ENCODE measurements at places on chromosomes 16 and 17.

- DNase-seq: no peak
Observed at GRCh38 chr16:10067835-10068234, 114.4 kb downstream of the GRIN2A start.

DNA sequence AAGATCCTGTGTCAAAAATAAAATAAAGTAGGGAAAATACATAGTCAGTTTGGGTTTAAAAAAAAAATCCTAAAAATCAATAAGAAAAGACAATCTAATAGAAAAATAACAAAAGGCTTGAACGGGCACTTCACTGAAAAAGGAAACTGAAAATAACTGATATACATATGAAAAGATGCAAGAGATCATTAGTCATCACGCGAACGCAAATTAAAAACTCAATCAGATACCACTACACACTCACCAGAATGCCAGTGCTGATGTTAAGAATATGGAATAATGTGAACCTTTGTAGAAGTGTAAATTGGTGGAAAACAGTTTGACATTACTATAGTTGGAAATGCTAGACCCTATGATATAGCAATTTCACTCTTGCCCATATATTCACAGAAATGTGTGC is 14.6 kb downstream of the GNGT2 start:
- DNase-seq: no peak

- no peak for DNase-seq
Observed at GRCh38 chr17:65015855-65016254, 40.7 kb downstream of the GNA13 start.

GRCh38 chr16:546909-547770 is 13.1 kb upstream of the PRR35 start:
- peak; percentile 35 for DNase-seq

GRCh38 chr17:17790637-17791464 is 45.9 kb downstream of the SREBF1 start:
- no peak for DNase-seq

DNA sequence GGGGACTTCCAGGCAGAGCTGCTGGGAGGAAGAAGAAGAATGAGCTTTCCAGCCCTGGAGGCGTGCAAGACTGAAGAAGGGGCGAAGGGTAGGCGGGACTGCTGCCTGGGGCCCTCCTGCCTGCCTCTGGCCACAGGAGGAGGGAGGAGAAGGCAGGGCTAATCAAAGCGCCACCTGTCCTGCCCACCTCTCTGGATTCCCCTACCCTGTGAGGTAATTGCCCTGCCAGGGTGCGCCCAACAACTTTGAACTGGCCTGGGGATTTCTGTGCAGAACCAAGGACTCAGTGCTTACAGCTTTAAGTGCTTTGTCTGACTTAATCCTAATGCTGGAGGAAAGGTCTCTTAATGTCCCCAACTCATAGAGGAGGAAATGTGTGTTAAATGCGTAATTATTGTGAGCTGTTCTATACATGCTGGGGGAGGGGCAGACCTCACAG is at the start of gene NOXO1:
Gene NOXO1, minus strand, starts transcription at position 72 of the 439 bp plus-strand sequence. CDS start 290 bp downstream, outside the sequence.
- DNase-seq: no peak

- no peak for DNase-seq
Observed at GRCh38 chr17:38918129-38918913, 7.1 kb upstream of the LASP1NB start.

GRCh38 chr17:64024781-64025731 is 4.6 kb upstream of the ICAM2 start:
- DNase-seq: peak; percentile 42

DNA sequence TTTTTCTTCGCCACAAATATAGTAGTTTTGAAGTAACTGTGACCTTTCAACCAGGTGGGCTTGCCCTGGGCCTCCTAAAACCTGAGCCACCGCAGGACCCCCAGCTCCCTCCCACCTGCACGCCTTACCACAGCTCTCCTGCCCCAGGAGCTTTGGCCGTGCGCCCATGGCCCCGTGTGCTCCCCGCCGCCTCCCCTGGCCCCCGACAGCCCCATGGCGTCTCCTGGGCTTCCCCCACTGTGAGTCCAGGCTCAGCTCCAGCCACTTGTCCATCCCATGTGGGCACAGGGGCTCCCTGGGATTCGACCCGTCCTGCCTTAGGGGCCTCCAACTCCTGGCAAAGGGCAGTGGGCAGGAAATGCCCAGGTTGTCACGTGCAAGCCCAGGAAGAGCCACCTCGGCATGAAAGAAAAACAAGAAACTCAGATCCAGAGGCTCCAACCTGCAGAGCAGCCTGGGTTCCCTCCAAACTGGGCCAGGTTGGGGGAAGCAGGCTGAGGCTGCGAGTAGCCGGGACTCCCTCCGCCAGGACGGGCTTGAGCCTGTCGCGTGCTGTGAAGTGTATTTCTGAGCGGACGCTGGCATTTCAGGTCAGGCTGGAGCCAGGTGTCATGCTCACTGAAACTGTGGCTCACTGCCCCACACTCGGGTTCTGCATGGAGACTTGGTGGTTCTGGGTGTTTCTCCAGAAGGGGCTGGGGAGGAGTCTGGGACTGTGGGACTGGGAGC is 5.8 kb downstream of the LGALS3BP start:
- no peak for DNase-seq

DNA sequence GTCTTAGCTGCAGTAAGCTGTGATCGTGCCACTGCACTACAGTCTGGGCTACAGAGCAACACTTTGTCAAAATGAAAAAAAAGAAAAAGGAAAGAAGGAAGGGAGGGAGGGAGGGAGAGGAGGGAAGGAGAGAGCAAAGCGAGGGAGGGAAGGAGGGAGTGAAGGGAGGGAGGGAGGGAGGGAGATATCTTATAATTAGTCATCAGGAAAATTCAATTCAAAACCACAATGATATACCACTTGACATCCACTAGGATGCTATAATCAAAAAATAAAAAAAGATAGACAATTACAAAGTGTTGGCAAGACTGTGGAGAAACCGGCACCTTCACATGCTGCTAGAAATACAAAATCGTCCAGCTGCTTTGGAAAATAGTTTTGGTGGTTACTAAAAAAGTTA is 93.8 kb downstream of the CDC27 start:
- no peak for DNase-seq

DNA sequence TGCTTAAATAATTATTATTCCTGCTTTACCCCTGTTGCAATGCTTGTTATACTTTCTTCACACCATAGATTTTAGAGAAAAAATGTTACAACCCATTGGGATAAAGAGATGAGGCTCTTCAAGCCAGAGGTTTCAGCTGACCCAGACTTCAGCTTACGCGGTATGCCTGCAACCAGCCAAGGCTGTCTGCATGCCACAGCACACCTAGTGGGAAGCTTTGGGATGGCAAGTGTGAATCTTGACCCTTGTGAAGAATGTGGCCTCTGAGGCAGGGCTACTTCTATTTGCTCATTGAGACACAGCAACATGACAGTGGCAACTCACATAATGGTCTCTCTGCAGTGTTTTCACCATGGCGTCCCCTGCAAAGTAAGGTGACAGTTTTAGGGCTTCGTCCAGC is 193.9 kb upstream of the PIRT start:
- no peak for DNase-seq

Measured in T-helper 17 cell (primary cell).